ENCODE measurements at places on chromosomes 13 and 19.

- no peak for DNase-seq
Measured at GRCh38 chr19:7742575-7742974, 4.8 kb downstream of the CD209 start.

- no peak for DNase-seq
Measured at GRCh38 chr19:48815870-48816501, 5.2 kb upstream of the BCAT2 start.

DNA sequence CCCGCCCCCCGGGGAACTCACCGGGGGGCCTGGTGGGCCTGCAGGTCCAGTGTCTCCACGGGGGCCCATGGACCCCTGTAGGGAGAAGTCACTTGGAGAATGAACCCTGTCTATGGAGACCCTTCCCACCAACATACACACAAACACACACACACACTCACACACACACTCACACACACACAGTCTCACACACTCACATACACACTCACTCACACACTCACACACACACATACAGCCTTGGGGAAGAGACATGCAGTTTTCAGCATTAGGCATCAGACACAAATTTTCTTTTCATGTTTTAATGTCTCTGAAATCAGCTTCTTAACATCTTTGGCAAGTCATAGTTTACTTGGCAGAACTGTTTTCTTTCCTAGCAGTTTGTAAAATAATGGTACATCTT, 31.0 kb upstream of the OLFM2 start:
- DNase-seq, result no peak

GRCh38 chr19:54329476-54330165, 9.3 kb downstream of the LILRA4 start:
- DNase-seq, result no peak

- DNase-seq, result no peak
Measured at GRCh38 chr13:87147076-87147475, 524.1 kb upstream of the SLITRK5 start.

Data from stimulated activated CD4-positive, alpha-beta T cell treated with anti-CD3 and anti-CD28 coated beads, Interleukin-15, amount 100 ng/mL, for 1 hour (primary cell).